ENCODE measurements at places on chromosomes 1 and 21.

DNA sequence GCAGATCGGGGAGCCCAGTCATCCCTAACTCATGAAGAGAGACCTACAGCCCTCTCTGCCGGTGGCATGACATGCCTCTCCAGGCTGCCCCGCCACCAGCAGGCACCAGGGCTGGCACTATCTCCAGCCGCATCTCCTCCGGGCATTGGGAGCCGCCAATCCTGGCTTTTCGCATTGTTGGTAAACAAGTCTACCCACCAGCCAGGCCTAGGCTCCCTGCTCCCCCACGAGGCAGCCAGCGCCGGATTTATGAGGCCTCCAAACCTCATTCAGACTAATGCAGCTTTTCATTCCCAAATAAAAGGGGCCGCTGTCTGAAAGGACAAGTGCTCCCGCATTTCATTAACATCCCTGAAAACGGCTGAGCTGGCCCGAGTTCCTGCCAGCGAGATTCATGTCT, 3.4 kb upstream of the GRIK3 start:
- no peak for DNase-seq

- no peak for DNase-seq
Observed at GRCh38 chr21:44263221-44263760, 1.6 kb upstream of the DNMT3L start.

GRCh38 chr1:205636732-205637131, 4.9 kb upstream of the ELK4 start:
- DNase-seq: no peak

- DNase-seq: peak; percentile 95
Observed at GRCh38 chr1:3312898-3313575, 141.4 kb upstream of the ARHGEF16 start.

GRCh38 chr1:202979459-202979858, 12.4 kb upstream of the CYB5R1 start:
- DNase-seq: no peak

- no peak for DNase-seq
Observed at GRCh38 chr1:3067301-3067670, 1.7 kb upstream of the PRDM16 start.

DNA sequence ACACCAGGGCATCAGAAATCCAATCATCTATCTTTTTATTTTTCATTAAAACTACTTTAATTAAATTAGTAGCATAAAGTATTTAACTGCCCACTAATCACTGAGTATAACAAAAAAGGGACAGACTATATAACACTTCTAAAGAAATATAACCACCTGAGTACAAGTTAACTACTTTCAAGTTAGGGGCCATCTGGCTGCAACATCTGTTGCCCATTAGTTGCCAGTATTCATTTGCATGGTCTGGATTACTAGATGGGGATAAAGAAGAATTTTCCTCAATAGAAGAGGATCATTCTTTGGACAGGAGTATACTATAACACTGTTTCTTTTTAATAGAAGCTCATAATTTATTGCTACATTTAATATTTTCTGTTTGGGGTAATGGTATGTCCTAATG, 446.4 kb downstream of the AMY1C start:
- no peak for DNase-seq

DNA sequence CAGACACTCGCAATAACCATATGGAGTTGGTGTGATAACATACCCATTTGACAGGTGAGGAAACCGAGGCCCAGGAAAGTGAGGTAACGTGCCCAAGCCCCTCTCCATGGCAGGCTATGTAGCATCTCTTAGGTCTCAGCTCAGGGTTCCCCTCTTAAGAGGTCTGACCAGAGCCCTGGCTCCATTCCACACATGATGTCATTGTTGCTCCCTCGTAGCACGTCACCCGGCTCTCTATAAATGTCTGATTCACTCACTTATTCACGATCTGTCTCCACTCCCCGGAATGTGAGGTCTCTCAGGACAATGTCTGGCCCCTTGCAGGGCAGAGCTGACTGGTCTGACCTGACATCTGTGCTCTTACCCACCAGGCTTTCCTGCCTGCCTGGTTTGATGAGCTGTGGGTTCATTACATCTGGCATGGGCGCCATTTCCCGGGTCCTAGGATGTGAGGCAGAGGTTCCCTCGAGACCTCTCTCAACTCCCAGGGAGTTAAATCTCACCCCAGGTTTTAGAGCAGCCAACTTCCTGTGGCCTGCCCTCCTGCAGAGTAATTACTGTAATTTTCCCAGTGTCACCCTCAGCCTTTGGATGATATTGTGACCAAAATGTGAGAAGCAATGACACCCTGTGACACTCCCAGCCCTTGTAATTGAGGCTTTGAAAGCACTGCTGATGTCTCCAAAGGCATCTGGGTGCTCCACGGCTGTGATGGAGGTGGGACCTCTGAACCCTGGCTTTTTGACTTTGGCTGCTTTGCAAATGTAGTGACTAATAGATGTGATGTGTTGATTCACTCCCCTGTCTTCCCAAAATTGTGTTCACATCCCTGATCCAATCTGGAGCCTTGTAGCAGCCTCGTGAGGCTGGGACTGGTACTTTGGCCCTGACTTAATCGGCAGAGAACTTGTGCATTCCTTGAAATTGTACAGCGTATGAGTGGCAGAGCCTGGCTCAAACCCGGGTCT, 10.6 kb downstream of the ACTL8 start:
- peak; percentile 74 for DNase-seq

- no peak for DNase-seq
Observed at GRCh38 chr1:10677491-10678391, 118.7 kb downstream of the CASZ1 start.

GRCh38 chr1:204828352-204828850, 42.3 kb upstream of the NFASC start:
- peak; percentile 42 for DNase-seq

- DNase-seq: no peak
Observed at GRCh38 chr21:34967509-34968289, 81.4 kb downstream of the RUNX1 start.

DNA sequence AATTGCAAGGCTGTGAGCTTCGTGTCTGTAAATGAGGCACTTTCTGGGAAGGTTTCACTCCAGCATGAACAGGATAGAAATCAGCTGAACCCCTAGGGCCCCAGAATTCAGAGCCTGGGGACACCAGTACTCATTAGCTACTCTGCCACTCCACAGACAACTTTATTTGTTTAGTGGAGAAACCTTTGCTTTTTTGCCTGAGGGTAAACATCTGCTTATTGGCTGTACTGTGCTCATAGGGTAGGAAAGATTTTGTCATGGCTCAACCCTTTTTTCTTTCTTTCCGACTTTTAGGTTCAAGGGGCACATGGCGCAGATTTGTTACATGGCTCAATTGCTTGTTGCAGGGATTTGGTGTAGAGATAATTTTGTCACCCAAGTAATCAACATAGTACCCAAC, 138.4 kb upstream of the BACE2 start:
- DNase-seq: no peak

DNA sequence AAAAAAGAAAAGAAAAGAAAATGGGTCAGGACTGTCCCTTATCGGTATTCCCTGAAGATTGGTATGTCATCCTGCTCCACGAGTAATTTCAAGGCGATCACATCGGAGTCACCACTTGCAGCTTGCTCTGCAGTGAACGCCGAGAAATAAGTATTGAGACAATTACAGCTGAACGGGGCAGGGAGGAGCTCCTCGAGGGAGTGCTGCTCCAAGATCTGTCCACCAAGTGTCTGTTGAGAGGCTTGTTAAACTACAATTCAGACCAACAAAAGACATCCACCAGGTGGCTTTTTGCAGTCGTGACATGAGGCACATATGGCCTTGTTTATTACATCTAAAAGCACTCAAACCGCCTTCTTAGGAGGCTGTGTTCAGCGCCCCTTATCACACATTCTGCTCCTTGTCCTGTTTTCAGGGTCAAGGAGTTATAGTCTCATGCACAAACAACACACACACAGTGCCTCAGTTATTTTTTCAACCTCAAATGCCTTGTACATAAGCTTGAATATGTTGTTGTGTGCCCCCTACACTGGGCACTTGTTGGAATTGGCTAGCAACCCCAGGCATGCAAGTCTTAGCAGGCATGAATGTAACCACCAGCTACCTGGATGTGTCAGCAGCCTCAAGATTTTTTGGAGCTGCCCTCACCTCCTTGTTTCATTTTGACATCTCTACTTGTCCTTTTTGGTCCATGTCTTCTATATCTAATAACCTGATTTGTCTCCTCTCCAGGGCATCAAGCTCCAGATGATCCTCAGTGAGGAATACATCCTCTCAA, 13.0 kb upstream of the CD48 start:
- DNase-seq: no peak

DNA sequence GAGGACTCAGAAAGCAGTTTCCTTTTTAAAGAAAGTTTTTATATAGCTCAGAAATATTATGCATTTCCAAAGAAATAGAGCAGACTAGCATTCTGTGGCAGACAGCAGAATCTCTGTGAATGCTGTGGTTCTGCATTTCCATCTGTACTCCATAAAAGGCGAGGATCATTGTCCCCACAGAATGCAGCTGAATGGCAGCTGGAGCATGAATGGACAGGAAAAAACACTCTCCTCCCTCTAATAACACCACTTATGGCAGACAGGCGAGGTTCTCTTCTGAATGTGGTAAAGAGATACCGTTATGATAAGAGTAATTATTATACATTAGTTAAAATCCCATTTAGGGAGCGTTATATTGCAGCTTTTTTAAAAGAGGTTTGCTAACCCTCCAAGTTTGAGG, 81.4 kb upstream of the WLS start:
- no peak for DNase-seq

DNA sequence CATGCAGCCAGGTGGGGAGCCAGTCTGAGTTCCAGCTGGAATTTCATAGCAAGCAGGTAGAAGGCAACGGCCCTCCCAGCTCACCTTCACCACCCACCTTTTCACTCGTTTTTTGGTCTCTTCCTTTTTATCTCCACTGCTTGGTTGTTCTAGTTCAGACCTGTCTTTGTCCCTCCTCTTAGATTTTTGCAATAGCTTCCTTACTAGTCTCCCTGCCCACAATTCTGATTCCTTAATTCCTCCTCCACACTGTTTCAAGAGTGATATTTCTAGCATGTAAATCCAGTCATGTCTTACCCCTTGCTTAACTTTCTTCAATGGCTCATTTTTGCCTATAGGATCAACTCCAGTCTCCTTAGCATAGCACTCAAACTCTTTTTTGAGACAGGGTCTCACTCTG, 119.6 kb downstream of the TMEM53 start:
- no peak for DNase-seq

DNA sequence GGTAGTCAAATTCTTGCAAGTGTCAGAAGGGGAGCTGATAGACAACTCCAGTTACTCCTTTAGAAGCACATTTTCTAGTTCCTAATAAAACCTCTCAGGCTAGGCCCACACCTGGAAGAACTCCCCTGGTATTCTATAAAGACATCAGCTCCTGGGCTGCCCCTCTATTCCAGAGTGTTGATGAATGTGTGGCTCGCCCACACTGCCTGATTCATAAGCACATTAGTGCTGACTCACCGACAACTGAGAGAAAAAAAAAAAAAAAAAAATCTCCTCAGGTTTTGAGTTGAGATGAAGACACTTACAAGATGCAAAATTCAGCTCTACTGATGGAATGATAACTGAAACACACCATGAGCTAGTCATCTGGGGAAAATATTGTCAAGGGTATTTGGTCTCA, 188.1 kb downstream of the TNR start:
- no peak for DNase-seq

- DNase-seq: no peak
Observed at GRCh38 chr1:10917513-10918454, 94.7 kb upstream of the TARDBP start.

DNA sequence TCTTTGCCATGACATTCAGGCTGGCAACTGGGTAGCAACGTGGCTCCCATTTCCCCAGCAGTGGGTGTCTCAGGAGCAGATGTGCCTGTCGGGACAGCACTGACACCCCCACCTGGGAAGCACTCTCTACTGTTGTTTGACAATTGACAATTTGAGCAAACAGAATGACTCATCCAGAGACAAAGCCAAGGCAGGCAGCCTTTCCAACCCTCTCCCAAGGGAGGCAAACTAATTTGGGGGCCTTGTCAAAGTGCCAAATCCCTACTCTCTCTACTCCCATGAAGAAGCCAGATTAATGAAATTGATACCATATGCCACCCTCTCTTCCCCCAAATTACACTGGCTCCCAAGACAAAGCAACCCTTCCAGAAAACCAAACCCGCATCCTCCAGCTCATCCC, 65.6 kb downstream of the GRIK3 start:
- no peak for DNase-seq

DNA sequence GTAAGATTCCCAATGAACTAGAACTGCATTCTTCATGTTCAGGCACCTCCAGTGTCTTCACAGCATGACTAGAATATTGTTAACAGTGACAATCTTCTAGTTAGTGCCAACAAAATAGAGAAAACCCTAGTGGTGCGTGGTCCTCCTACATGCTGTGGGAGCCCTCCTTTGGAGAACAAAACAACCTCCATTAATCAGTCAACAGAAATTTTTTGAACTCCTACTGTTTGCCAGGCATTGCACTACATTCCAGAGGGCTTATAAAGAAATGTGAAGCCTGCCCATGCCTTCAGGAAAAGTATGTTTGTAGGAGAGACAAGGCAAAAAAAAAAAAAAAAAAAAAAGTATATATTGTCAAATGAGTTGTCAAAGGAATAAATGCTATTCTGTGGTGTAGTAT, 252.7 kb downstream of the LRRC40 start:
- DNase-seq: no peak

- no peak for DNase-seq
Observed at GRCh38 chr1:88726697-88727096, 42.6 kb downstream of the PKN2 start.

DNA sequence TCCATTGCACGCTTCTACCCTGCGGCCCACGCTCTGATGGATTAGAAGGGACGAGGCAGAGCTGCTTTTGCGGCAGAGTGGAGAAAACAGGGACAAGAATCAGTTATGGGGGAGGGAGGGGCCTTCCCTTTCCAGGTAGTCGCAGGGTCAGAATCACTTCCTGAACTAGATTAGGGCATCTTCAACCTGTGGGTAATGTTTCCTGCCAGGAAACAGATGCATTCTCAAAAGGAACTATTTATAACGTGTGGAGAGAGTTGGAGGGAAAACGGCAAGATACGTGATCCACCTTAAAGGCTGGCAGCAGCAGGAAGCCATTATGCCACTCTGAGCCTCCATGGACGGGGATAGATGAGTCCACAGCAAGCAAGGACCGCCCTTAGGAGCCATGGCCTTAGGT, 59.9 kb upstream of the CNTN2 start:
- DNase-seq: no peak

DNA sequence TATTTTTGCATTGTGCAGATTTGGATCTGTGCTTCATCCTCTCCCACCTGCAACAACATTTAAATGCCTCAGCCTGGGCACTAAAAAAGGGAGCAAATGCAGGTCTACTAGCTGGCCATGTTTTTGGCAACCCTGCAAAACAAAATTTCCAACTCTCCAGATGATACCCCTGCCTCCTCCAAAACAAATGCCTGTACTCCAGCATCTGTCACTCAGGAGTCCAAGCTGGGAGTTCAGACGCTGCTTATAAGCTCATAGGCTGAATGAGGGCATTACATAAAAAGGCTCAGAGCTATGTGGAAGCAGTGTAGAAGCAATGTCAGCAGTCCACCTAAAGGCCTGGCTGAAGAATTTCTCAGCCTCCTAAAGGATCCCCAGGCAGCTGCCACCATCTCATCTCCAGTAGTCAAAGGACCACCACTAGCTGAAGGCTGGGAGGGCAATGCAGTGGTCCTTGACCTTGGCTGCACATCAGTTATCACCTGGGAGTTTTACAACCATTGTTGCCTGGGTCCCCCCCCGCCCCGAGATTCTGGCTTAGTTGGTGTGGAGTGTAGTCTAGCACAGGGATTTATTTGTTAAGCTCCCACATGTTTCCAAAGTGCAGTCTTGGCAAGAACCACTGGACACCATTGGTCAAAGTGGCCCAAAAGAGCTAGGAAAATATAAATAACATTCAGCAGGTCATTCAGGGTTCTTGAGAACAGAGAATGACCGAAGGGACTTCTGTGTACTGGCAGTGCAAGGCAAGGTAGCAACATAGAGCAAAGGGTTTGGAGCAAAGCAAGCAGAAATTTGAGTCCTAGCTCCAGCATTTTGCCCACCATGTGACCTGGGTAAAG, 57.2 kb downstream of the ITPKB start:
- DNase-seq: no peak
